ENCODE measurements at places on chromosomes 11 and 22.

GRCh38 chr11:393219-394033 is 583 bp upstream of the PKP3 start:
- DNase-seq, result no peak

- DNase-seq, result no peak
Observed at GRCh38 chr22:44464000-44464399, 34.0 kb downstream of the RTL6 start.

DNA sequence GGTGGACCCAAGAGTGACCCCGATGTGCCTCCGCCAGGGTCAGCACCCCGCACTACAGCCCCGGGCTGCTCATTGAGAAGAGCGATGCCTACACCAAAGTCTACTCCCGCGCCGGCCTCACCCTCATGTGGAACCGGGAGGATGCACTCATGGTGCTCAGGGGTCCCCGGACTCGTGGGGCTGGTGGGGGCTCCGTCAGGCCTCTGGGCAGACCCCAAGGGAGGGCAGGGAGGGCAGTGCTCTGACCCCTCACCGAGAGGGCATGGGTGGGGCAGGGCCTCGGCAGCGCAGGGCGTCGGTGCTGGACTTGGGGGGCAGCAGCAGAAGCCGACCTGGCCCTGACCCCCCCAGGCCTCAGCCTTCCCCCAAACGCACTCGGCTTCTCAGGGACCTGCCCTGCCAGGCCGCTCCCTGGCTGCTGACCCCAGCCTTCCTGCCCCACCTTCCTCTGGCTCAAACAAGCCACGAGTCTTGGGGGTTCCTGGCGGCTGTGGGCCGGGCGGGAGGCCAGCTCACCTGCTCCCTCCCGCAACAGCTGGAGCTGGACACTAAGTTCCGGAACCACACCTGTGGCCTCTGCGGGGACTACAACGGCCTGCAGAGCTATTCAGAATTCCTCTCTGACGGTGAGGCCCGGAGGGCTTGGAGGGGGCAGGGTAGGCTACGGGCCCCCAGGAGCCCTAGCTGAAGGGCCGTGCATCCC is 2.9 kb downstream of the MUC2 start:
- no peak for DNase-seq

- DNase-seq, result no peak
Observed at GRCh38 chr11:111449696-111450479, 62.3 kb downstream of the BTG4 start.

DNA sequence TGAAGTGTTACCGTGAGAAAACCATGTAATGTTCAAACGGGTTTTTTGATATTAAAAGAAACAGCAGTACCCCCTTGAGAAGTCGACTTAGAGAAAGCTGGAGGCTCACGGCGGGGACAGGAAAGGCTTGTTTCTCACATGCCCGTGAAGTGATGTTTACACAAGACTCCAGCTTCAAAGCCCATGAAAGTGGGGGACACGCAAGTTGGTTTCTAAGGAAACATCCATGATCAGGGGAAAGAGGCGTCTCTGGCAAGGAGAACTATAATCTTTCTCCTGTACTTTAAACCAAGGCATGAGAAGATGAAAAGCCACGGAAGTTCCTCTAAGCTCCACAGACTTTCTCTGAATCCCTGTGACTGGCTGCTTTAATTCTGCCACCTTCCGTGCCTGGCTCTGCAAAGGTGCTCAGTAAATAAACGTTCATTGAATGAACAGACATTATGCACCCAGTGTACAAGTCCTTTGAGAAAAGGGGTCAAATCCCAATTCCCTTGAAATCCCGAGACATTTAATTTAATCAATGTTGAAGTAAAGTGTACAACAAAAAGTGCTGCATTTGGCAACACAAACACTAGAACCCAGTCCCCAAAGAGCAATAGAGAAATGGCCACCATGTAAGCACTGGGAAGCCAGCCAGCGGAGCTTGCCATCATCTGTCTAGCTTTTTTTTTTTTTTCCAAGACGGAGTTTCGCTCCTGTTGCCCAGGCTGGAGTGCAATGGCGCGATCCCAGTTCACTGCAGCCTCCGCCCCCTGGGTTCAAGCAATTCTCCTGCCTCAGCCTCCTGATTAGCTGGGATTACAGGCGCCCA is 58.7 kb downstream of the AHNAK start:
- no peak for DNase-seq

DNA sequence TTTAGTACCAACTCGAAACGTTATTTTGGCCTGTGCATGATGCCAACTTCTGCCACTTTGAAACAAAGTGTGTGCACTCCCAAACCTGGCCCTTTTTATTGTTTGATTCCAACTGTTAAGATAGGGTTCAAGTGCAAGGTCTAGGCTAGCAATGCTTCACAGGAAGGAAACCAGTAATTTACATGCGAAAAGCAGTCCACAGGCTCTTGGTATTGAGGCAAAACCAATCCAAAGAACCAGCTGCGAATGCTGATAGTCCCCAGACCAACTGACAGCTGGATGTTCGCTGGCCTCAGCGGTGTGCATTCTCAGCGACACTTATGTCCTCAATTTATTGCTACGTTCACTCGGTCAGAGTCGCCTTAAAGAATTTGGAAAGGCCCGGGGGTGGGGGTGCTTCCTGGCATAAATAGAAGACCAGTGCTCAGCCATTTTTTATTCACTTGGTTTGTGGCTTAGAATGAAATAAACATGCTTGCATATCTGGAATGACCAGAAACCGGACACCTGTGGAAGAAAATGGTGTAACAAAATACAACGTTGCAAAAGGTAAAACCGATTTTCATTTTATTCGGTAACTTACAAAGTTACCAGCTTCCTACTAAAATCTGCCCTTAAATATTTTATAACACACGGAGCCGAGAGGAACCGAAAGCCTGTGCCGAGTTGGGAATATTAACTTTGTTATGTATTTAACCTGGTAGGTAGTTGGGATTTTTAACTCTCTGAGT is 1.6 kb downstream of the CPT1A start:
- DNase-seq, result no peak

DNA sequence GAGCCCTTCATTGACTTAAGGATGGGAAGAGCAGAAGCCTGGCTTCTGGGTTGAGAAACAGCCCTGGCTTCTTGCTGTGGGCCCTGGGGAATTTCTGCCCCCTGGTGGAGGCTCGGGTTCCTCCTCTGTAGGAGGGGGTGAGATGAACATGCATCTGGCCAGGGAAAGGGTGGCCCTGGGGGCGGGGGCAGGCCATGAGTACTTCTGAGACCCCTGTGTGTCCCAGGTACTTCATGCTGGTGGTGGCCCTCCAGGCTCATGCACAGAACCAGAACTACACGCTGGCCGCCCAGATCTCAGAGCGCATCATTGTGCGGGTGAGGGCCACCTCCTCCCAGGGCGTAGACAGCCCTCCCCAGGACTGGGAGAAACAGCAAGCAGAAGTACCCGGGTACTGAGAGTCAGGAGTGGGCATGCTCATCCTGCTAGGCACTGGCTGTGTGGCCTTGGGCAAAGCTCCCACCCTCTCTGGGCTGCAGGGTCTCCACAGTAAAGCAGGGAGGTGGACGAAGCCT is 15.8 kb downstream of the TMEM258 start:
- DNase-seq, result peak; percentile 37

- DNase-seq, result no peak
Observed at GRCh38 chr11:92330114-92330513, 105.5 kb downstream of the FAT3 start.

All from T-helper 9 cell (primary cell).